ENCODE measurements at places on chromosomes 12 and 14.

DNA sequence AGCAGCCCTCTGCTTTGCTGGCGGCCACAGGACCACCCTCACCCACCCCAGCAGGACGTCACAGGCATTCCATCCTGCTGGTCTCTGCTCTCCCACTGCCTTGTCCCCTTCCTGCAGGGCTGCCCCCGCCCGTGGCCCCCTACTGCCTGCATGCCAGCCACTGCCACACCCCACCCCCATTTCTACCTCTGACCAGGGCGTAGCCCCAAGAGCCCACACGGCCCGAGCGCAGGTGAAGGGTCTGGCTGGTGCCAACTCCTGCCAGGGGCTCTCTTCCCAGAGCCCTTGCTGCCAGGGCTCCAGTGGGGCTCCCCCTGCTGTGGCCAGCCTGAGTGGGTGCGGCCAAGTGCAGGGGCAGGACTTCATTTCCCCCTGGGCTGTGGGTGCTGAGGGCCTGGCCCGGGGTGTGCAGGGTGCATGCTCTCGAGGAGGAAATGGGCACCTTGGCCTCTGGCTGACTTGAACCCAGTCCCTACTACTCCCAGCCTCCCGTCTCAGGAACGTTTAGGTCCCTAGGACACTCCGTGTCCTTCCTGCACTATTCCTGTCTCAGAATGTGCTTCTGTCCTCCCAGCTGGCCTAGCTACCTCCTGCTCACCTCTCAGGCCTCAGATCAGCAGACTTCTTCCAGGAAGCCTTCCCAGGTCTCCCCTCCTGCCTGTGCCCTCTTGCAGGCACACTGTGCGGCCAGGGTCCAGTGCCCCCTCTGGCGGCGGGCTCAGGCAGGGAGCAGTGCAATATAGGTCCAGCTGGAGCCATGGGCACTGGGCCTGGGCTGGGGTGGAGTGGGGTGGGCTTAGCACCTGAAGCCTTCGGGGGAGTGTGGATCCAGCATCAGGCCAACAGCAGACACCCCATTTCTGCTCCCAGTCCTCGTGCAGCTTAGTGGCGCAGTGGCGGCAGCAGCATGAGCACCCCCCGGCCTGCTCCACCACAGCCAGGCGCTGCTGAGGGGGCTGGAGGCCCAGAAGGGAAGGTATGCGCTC is 1.4 kb downstream of the LBHD2 start:
- DNase-seq, result no peak

- DNase-seq, result no peak
Measured at GRCh38 chr12:28710882-28711281, 438.2 kb upstream of the FAR2 start.

GRCh38 chr12:54631551-54631950 is 3.1 kb downstream of the LACRT start:
- DNase-seq, result no peak

- DNase-seq, result peak; percentile 75
Measured at GRCh38 chr14:69151458-69152180, 1.3 kb downstream of the DCAF5 start.

GRCh38 chr14:96914571-96915128 is 117.5 kb downstream of the VRK1 start:
- no peak for DNase-seq

DNA sequence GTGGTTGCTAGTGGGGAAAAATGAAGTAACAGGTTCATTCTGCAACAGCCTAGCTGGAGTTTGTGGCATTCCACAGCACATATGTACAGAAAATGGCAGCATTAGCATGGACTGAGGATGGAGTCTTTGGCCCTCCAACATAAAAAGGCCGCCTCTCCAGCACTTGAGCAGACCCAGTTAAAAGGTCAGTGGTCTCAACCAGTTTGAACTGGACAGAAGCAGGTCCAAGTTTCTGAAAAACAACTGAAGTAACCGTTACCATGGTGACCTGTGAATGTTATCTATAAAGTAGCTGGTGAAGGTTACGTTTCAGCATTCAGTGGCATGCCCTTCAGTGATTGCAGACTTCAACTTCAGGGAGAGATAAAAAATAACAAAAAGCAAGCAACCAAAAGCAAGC is 34.1 kb upstream of the OR10AD1 start:
- DNase-seq, result no peak

All from naive B cell (primary cell).